Natural killer cell (primary cell): ENCODE measurements at places on chromosomes 12 and 14. TPM values are rescaled to one million over a fixed set of nuclear protein-coding genes. Genes with fewer than 3 reads are reported as not detected.

Gene SMAGP
- total RNA-seq = 26.2 TPM

Gene GPRC5A
- 0.09 TPM for total RNA-seq

DNA sequence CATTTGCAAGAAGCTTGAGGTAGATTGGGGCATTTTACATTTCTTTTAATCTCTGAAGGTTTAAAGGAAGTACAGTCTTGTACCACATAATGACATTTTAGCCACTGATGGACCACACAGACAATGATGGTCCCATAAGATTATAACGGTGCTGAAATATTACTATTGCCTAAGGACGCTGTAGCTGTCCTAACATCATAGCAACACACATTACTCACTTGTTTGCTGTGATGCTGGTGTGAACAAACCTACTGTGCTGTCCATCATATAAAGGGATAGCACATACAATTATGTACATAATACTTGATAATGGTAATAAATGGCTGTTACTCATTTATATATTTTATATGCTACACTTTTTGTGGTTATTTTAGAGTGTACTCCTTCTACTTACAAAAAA, 127.1 kb upstream of the CPNE8 start:
- no peak overlapping the region for H3K27ac ChIP-seq
- no peaks in the 10 kb centered on the region for H3K4me1 ChIP-seq
- no peaks in the 10 kb centered on the region for H3K36me3 ChIP-seq
- no peak overlapping the region for H3K4me3 ChIP-seq

DNA sequence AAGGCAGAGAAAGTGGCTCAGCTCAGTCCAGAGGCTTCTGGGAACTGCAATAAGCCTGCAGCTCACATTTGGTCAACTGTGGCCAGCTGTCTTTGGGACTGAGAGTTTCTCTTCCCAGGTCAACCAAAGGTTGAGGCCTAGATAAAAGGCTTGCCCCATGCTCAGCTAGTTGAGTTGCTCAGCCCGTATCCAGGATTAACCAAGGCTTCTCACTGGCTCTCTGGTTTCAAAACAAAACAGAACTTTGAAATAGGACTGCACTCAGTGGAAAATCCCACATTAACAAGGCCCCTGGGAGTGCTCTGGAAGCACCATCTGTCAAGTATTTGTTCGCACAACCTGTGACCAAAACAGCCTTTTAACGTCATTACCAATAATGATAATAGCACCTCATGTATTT, 40.3 kb upstream of the NUAK1 start:
- H3K27me3 ChIP-seq = no peaks in the 10 kb centered on the region
- H3K4me1 ChIP-seq = no peaks in the 10 kb centered on the region
- no peaks in the 10 kb centered on the region for H3K36me3 ChIP-seq
